ENCODE measurements at places on chromosomes 7 and 10.

DNA sequence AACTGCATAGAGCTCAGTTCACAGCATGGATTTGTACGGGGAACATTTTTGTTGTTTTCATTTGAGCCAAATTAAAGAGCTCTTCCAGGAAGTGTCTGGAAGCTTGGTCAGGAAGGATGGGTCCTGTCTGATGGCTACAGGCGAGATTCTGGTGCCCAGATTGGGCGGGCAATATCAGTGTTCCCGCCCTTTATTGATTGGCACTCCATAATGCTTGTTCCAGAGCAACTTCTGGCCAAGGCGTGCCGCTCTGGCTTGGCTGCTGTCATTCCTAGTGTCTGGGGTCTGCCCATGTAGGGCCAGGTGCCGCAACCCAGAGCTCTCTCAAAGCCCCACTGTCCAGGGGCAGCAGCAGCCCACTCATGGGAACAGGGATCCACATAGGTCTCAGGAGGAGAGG lies 45.9 kb downstream of the RAMP3 start:
- DNase-seq: no peak

DNA sequence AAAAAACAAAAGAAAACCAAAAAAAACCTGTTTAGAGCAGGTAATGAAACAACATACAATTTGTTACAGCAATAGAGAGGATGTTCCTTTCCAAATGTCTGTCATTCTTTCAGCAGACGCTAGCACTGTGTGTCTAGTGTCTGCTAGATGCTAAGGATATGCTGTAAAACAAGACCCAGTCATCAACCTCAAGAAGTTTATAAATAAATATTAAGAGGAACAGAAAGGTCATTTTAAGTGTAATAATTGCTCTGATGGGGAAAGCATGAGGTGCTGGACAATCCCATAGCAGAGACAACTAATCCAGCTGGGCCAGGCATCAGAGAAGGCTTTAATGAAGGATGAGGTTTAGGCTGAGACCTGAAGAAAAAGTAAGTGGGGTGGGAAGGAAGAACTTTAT lies 23.3 kb upstream of the ASCC1 start:
- no peak for DNase-seq

- DNase-seq: no peak
Observed at GRCh38 chr10:127145173-127145572, 51.2 kb downstream of the INSYN2A start.

GRCh38 chr10:31508882-31509281 lies 189.9 kb downstream of the ZEB1 start:
- DNase-seq: no peak

- no peak for DNase-seq
Observed at GRCh38 chr10:132071667-132072066, 5.9 kb downstream of the JAKMIP3 start.

GRCh38 chr10:54958844-54959243 lies 157.8 kb upstream of the PCDH15 start:
- no peak for DNase-seq

- DNase-seq: no peak
Observed at GRCh38 chr7:148265896-148266295, 324.7 kb upstream of the C7orf33 start.

GRCh38 chr7:93894966-93895640 lies 4.5 kb upstream of the TFPI2 start:
- DNase-seq: no peak

GRCh38 chr10:5943536-5943935 lies 33.8 kb downstream of the IL15RA start:
- DNase-seq: no peak

DNA sequence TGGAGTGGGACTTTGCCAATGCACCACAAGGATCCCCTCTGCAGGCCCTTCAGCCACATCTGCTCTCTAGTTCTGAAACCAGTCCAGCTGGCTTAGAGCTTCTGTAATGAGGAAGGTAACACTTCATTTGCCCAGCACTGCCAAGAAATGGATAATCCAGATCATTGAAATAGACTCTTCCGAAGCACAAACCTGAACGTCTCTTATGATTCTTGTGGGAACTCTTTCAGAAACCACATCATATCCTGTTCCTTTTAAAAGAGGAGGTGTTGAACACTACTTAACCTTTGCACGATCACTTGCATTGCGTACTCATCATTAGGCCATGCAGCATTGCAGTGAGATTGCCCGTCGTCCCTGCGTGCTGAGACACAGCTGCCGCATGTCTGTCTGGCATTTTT lies 25.8 kb upstream of the PLPP4 start:
- no peak for DNase-seq

- DNase-seq: no peak
Observed at GRCh38 chr10:53469383-53469782, 696.8 kb upstream of the MBL2 start.

DNA sequence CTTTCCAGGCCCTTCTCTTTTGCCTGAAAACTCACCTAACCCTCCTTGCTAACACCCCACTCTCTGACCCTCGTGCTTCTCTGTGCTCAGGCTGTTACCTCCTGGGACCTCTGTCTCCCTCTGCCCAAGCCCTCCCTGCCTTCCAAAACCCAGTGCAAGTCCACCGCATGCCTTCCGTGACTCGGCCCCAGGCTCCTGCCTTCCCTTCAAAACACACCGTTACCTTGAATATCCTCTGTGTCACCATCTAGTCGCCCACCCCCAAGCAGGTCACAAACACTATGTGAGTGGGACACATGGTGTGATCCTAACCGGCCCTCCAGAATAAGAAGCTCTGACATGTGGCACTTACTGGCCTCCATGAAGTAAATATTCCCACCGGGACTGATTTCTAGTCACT lies 176.7 kb downstream of the GRID1 start:
- DNase-seq: no peak

GRCh38 chr10:132187430-132188138 lies 836 bp downstream of the DPYSL4 start:
- no peak for DNase-seq

DNA sequence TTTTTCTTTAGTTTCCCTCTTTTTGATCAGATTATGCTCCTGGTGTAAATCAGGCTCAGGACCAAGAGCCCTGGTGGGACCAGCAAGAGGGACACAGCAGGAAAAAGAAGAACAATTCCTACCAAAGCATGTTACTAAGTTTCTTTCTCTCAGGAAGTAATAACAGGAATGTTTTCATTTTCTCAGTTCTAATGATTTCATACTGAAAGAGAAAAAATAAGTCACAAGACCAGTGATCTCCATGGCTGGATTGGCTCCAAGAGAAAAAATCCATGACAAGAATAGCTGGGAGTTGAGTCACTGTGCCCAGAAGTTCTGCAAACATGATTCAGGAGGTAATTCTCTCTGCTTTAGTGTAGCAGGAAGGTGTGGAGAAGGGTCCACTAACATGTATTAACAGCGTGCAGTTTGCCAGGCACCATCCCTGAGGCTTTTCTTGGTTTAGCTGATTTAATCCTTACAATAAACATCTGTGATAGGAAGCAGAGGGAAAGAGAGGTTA lies 23.8 kb upstream of the IFIT2 start:
- DNase-seq: peak; percentile 57

DNA sequence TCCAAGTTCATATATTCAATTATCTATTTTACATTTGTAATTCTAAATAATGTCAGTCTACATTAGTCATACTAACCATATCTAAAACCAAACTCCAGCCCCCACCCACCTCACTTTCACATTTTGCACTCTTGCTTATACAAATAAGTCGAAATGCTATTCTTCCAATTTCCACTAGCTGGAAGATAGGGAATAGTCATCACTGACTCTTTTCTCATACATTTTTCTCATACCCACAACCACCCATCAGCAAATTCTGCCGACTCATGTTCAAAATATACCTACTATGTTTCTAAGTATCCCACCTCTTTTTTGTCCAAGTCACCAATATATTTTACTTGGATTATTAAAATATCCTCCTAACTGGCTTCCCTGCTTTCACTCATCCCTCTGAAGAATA lies 93.2 kb upstream of the DGKB start:
- no peak for DNase-seq

DNA sequence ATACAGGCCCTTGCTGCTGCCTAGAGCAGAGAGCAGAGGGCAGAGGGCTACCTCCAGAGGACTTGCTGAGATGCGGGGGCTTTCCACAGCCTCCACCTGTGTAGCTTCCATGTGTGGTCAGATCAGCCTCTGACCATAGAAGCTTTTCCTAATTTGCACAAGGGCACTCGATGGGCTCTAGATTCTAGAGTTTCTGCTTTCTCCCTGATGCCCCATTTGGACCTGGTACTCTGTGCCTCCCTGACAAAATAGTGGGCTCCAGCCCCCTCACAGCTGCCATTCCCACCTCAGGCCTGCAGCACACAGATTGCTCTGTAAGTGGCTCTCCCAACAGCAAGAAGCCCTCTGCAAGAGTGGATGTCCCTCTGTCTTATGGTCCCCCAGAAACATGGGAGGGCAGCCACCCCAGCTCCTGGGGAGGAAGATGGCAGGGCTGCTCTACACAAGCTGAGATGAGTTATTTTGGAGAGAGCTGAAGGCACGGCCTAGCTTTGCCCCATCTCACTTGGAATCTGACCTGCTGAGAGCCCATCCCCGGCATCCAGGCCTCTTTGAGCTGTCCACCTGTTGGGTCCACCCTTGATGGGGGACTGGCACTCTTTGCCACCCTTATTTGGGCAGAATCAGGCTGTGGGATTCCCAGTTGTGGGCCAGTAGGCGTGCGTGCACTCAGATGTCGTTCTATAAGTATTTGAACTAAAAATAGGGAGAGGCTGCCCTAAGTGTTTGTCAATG lies 16.7 kb downstream of the TMEM273 start:
- no peak for DNase-seq

GRCh38 chr10:90007226-90007625 lies 305.8 kb downstream of the KIF20B start:
- no peak for DNase-seq

GRCh38 chr7:98254951-98255610 lies 3.0 kb upstream of the TECPR1 start:
- DNase-seq: no peak
